ENCODE measurements at places on chromosomes 5 and 9.

DNA sequence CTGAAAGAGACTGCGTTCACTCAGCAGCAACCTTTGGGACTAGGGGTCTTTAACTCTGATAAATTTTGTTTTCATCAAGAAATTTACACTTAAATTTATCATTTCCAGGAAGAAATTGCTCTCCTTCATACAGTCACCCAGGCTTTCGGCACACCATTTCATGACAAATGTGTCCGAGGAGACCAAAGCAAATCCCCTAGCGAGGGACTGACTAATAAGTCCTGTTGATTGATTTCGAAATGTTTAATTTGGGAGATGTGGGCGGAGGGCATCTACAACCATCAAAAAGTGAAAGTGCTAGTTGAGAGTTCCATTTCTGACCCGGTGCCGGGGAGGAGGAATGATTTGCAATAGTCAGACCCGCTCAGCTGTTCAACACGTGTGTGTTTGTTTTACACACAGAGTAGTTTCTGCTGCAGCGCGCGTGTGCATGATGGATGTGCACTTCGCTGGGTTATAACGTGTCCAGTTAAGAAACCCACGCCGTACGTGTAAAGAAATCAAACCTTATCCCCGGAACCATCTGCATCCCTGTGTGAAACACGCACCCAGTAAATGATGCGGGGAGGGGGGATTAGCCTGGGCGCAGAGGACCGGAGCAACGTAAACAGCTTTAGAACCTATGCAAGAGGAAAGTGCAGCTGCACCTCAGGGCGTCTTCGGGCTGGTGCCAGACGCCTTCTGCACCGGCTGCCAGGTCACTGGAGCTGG, 845 bp upstream of the NR4A3 start:
- peak; percentile 41 for DNase-seq

GRCh38 chr9:128768606-128769005, 3.1 kb downstream of the ZER1 start:
- DNase-seq, result no peak

DNA sequence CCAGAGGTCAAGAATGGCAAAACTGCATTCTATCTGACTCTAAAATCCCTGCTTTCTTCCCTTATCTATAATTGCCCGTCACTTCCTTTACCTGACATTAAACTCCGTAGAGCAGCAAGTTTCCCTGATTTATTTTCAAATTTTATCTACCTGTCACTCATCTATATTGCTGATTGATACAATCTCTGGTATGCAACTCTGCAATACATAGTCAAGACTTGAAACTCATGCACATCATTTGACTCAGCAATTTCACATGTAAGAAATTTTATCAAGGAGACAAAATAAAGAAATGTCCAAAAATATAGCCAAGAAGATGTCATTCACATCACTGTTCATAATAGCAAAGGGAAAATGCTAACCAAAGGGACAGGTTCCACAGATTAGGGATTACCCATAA, 39.5 kb downstream of the FBXW11 start:
- DNase-seq, result no peak

DNA sequence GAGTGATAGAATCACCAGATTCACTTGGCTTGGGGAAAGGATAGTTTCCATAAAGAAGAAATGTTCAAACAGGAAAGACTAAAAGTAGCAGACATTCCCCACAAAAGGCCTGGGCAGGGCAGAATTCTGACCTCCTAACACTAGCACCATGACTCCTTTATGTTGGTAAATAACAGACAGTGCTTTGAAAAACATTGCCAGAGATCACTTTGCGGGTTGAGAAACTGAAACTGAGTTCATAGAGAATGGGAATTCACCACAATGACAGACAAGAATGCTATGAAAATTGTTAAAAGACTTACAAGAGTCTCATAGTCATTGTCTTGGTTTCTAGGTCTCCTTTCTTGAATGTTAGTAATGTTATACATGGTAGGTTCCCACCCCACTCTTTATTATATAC, 172.5 kb upstream of the GLRA1 start:
- no peak for DNase-seq

GRCh38 chr9:117073539-117074341, 341.1 kb downstream of the ASTN2 start:
- DNase-seq, result peak; percentile 51

GRCh38 chr5:45484781-45485180, 211.4 kb downstream of the HCN1 start:
- no peak for DNase-seq

GRCh38 chr5:94692581-94692980, 74.1 kb downstream of the SLF1 start:
- DNase-seq, result no peak

- DNase-seq, result no peak
Observed at GRCh38 chr9:10613419-10613818, 617 bp upstream of the PTPRD start.

DNA sequence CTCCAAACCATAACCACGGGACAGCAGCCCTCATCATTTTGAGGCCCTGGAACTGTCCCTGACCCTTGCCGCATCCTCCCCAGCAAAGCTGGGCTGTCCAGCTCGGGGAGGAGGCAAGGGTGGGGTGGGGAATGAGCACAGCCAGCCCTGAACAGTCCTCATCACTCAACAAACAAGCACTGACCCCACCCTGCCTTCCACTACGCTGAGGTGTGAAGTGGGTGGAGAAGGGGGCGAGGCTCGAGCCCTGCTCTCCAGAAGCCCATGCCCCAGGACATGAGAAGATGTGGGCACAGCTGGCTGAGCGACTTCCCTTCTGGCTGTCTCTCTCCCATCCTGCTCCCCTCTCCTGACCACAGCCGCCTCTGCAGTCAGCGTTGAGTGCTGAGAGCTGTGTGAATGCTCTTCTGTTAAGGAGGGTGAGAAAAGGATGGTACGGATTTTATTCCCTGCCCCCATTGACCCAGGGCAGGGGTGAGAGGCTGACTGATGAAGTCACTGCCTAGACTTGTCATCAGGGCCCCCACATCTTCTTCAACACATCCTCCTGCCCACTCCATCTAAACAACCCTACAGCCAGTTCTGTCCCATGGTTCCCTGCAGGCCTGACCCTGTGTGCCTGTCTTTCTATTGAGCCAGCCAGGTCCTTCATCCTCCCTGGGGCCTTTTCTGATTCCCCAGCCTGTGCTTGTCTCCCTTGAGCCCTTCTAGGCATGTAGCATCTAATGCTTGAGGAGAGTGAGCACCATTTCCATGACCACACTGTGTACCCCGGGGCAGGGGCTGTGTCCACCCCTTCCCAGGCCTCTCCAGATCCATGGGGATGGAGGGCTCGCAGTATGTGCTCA, 276.0 kb downstream of the FSTL4 start:
- DNase-seq, result no peak

- DNase-seq, result no peak
Observed at GRCh38 chr5:27855491-27855890, 817.1 kb upstream of the CDH9 start.

- no peak for DNase-seq
Observed at GRCh38 chr9:124286292-124286931, 28.7 kb downstream of the NEK6 start.

- DNase-seq, result no peak
Observed at GRCh38 chr9:134492721-134493460, 148.7 kb upstream of the COL5A1 start.

DNA sequence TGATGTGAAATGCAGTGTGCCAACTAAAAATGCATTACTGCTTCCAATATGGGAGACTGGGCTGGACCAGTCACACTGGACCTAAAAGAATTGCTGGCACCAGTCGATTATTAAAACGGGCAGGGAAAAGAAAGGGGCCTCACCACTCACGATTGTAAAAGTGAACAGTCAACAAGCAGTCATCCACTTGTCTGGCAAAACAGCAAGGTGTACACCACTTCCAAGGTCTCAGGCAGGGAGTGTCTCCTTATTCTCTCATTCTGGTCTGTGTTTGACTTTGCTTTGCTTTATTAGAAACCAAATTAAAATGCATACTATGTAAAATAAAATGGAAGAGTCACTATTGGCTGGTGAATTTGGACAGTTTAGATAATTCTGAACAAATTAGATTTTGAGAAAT, 57.8 kb upstream of the TRPM3 start:
- peak; percentile 42 for DNase-seq

DNA sequence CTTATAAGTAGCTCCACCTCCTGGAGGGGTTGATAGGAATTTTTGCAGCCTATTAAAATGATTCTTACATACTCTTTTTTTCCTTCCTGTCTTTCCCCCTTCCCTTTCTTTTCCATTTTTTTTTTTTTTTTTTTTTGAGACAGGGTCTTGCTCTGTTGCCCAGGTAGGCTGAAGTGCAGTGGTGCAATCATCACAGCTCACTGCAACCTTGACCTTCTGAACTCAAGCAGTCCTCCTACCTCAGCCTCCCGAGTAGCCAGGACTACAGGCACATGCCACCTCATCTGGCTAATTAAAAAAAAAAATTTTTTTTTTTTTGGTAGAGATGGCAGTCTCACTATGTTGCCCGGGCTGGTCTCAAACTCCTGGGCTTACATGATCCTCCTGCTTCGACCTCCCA, 4.3 kb upstream of the TBC1D2 start:
- no peak for DNase-seq

GRCh38 chr9:122039234-122039633, 53.9 kb downstream of the TTLL11 start:
- DNase-seq, result no peak

- DNase-seq, result peak; percentile 2
Observed at GRCh38 chr5:159995907-159996306, 13.0 kb upstream of the TTC1 start.

- DNase-seq, result no peak
Observed at GRCh38 chr5:120362426-120362825, 101.7 kb upstream of the PRR16 start.

DNA sequence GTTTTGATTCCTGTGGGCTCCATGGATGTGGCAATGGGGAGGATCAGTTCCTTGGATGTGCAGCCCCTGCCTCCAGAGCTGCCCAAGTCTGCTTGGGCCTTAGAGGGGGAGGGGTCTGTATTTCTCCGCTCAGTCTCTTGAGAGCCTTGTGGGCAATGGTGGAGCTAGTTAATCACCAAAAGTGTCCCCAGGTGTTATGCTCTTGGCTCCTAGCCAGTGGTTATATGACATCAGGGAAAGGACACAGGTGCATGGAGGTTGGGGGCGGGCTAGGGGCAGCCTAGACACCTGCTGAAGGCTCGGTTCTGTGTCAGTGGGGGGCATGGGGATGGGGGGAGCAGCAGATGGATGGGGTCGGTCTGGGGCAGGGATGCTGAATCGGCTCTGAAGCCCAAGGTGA, 12.4 kb upstream of the ARAP3 start:
- DNase-seq, result peak; percentile 75

DNA sequence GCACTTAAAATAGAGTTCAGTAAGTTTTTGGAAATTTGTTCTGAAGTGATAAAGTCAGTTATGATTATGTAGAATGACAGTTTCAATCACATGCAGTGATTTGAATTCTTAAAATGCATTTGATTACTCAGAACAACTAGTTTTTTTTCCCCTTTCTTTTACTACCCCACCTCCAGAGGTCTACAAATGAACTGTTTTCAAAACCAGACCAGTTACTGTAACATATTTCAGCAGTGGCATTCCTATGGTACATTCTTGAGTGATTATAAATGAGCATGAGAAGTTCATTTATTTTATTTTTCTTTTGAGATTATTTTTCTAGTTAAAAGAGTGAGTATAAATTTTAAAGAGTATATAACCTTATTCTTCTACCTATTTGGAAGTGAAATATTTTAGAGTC, 71.6 kb downstream of the NNT start:
- no peak for DNase-seq

DNA sequence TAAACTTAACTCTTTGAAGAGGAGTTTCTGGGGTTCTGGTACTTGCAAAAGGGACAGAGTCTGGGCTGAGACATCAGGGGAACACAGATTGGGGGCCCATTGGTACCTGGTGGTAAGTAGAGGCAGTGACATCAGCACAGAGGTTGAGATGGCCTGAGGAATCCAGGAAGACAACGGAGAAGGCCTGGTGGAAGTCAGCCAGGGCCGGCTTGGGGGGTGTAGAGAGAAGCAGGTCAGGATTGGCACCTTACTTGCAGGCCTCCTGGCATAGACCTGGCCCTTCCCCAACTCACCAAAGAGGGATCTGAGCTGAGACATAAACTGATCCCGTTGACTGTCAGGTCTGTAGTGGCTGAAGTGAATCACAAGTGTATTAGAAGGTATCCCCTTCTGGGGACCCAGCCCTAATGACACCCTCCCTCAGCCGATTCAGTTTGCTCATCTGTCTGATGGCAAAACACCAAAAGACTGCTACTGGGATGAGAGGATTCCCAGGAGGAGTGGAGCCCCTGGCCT, 5.5 kb downstream of the NOL6 start:
- DNase-seq, result no peak

DNA sequence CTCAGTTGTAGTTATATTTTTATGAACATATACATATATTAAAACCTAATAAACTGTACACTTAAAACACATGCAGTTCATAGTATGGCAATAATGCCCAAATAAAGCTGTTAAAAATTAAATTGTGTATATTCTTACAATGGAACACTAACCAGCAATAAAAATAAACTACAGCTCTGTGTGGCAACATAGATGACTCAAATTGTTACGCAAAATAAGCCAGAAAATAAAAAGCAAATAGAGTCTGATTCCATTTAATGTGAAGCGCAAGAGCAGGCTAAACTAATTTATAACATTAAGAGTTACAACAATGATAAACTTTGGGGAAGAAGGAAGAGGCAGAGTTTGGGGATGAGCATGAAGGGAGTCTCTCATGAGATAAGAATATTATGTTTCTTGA, 597.3 kb downstream of the TLE1 start:
- DNase-seq, result no peak

DNA sequence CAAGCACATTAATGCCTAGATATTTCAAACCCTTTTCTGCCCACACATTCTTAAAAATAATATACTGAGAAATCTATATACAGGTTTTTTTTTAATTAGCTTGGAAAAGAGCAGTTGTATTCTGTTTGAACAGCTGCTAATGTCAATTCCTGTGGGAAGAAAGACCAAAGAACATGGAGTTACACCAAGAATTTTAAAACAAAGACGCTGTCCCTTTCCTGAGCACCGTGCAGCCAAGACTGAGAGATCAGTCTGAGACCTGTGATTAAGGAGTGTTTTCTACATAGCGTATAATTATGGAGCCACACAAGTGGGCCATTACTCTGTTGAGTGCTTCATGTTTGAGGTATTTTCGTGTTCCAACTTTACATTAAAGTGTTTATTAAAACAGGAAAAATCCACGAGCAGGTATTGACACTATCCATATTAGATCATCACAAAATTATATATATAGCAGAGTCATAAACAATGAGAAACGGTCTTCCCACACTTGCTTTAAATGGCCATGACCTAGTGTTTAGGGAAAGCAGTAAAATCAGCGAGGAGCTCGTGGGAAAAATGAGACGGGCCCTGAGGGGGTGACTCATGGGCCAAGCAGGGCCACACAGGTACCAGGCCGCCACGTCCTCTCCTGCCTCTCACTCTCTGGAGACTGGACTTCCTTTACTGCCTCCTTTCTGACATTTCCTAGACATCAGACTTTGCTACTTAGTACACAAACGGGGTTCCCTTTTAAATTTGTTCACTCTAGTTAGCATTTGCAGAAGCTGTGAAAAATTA, 153.1 kb upstream of the OTULINL start:
- peak; percentile 7 for DNase-seq

DNA sequence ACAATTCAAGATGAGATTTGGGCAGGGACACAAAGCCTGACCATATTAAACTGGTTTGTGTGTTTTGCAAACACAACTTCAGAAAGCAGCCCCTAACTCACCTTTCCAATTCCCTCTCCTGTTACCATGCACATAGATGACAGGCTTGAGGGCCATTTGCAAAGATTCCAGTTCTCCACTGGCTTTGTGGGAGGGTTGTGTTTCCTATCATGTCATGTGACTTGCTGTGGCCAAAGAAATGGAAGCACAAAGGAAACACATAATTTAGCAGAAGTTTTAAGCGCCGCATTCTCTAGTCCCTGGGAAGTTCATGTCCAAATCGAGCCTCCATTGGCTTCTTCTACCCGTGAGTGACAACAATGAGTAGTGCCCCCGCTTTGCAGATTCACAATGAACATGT, 57.9 kb upstream of the CDH6 start:
- DNase-seq, result no peak

Measured in NCI-H1417 (cell line).